ENCODE measurements at places on chromosomes 4 and X.

GRCh38 chr4:110198435-110199416, at the start of gene ELOVL6:
TSS of gene ELOVL6 (minus strand) at chr4:110198615. CDS start at chr4:110198335, 280 bp downstream.
- DNase-seq = peak; percentile 14

- DNase-seq = no peak
These were observed 147.5 kb downstream of the TSPAN5 start for GRCh38 chr4:98510757-98511517.

DNA sequence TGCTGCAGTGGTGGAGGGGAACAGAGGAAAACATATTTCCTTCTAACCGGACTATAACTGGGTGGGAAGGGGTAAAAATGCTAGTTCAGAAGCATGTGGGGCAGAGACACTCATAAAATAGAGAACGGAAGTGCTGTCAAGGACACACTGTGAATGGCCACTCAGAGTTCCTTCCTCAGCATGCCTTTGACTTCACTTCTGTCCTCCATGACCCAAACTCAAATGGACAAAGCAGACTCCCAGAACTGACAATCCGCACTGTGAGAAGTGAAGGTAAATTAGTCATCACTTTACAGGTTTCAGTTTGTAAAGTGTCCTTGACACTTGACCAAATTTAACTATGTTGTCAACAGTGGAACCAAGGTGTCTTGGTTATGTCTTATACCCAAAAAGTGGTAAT, 30.2 kb upstream of the ELF2 start:
- DNase-seq = no peak

DNA sequence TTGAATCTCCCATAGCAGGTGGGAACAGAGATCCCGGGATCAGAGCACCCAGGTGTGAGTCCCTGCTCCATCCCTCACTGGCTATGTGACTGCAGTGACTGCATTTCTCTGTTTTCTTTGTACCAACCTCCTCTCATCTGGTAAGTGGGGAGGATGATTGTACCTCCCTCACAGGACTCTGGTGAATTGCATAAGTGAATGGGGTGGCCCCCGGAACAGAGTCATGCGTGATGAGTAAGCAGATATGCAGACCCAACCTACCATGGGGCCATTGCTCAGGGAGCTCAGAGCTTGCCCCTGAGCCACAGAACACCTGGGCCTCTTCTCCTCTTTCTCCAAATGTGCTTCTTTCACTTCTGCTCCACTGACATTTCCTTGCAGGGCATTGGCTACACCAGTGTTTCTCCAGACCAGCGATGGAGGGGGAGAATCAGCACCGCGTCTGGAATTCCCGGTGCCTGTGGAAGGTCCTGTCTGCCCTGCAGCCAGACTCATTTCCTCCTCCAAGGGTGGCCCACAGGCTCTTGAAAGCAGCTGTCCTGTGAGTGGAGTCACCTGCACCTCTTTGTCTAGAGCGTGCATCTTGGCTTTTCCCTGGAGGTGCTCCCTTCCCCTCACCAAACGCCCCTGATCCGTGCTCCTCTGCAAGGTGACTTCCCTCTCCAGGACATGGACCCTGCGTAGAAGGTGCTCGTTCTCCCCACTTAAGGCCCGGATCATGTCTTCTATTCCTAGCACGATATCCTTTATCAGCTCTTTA, 30.0 kb downstream of the C4orf50 start:
- no peak for DNase-seq

- no peak for DNase-seq
These were observed 2.6 kb downstream of the CNOT6L start for GRCh38 chr4:77816546-77816945.

GRCh38 chr4:84582988-84583875, at the start of gene CDS1:
TSS of gene CDS1 (plus strand) at chr4:84583127. CDS start at chr4:84583402, 275 bp downstream.
- DNase-seq = peak; percentile 8

- DNase-seq = no peak
These were observed 5.8 kb downstream of the FGFRL1 start for GRCh38 chr4:1017211-1017610.

- DNase-seq = no peak
These were observed 42.8 kb downstream of the CUL4B start for GRCh38 chrX:120517936-120518335.

GRCh38 chr4:26663888-26664287, 80.0 kb downstream of the TBC1D19 start:
- no peak for DNase-seq

DNA sequence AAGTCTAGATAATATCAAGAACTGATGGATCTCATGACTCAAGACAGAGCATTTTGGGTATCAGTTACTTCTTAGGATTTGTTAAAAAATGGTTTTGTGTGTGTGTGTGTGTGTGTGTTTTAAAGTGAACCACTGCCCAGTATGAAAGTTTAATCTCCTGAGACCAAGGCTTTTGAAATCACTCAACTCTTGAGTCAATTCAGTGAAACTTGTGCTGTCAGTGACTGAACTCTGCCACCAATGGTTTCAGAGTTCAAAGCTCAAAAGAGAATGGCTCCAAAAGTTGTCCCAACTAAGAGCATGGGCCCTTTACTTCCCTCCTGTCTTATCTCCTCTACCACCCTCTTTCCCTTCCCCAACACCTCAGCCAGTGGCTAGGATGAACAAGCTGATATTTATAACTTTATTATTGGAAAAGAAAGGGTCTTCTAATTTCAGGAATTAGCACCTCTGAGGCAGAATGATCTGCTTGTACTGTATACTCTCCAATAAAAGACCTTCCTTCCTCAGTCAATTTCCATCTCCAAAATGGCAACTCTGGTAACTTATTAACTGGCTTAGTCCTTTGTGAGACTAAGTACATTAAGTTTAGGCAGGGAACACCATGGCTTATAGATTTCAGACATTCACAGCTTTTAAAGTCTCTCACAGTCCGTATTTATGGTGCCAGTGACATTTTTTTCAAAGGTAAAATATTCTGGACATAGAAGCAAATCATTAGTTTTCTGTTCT, 152.2 kb downstream of the REPS2 start:
- DNase-seq = no peak

- DNase-seq = no peak
These were observed 44.0 kb upstream of the SCD5 start for GRCh38 chr4:82842593-82842992.

DNA sequence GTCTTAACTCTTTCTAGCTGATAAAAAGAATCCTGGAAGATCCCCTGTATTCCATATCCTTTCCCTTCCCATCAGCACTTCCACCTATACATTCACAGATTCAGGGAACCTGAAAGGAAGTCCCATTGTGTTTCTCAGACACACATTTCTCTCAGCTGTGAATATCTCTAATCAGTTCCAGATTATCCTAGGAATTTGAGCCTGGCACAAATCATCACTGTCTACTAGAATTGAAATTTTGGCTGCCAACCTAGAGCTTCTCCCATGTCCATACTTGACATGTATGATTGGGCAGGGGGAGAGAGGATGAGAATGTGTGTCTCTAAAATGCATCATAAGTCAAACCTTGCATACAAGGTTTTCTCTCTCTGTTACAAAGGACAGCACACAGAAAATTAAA, 53.1 kb downstream of the NDST3 start:
- DNase-seq = no peak

DNA sequence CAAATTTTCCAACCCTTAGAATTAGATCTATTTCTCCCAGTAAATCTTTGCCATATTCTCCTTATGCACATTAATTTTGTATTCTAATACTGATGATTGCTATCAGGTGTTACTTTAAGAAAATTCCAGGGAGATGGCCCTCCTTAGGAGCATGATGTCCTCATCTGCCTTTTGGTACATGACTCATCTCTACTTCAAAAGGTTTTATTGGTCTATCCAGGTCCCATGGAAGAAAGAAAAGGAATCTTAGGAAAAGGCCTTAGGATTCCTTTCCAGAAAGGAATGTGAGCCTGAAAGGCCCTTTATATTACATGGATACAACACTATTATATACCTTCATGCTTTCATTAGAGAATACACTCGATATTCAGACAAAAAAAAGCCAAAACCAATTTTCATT, 968.2 kb downstream of the STIM2 start:
- no peak for DNase-seq

DNA sequence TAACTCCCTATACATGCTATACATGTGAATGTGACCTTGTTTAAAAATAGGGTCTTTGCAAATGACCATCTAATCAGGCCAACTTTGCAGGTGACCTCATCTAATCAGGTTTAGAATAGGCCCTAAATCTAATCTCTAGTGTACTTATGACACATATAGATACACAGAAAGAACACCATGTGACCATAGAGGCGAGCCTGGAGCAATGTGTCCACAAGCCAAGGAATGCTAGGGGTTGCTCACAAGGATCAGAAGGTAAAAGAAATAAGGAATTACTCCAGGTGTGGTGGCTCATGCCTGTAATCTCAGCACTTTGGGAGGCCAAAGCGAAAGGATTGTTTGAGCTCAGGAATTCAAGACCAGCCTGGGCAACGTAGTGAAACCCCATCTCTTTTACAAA, 9.6 kb upstream of the C4orf36 start:
- no peak for DNase-seq

DNA sequence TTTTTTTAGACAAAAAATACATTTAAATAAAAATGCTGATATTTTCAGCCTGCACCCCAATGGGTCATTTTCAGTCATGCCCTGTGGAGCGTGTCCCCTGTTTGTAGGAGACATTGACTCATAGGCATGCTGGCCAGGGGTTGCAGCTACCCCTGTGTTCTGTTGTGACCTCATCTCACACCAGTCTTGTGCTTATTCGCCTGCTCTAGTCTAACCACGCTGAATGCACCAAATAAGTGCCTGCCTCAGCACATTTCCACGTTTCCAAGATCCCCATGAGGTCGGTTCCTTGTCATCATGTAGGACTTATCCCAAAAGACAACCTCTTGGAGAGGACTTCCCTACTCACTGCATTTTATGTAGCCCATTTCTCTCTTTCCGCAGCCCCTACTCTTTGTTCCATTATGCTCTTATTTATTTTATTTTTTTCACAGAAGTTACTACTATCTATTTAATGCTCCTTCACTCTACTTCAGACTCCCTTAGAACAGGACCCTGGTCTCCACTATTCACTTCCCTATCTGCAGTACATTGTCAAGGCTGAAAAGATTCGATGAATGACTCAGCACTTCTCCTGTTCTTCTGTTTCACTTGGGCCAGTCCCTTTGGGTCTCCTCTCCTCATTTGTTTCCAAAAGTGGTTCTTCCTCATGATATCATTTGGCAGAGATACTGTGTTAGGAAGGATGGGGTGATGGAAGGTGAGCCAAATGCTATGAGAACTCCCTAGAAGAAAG, 109.7 kb downstream of the MSL3 start:
- DNase-seq = no peak

DNA sequence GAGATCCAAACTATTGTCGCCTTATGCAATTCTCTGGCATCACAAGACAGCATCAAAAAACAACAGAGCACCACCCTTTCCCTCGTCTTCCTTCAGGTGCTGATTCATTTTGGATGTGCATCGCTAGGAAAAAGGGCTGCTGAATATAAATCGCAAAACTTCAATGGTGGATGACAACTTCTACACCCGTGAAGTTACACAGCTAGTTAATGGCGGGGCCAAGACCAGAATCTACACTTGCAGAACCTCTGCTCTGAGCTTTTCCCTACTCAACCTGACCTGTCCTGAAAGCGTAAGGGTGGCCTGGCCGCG, 674 bp downstream of the GNPDA2 start:
- DNase-seq = no peak

- no peak for DNase-seq
These were observed 19.6 kb downstream of the TMEM31 start for GRCh38 chrX:103730147-103730795.

DNA sequence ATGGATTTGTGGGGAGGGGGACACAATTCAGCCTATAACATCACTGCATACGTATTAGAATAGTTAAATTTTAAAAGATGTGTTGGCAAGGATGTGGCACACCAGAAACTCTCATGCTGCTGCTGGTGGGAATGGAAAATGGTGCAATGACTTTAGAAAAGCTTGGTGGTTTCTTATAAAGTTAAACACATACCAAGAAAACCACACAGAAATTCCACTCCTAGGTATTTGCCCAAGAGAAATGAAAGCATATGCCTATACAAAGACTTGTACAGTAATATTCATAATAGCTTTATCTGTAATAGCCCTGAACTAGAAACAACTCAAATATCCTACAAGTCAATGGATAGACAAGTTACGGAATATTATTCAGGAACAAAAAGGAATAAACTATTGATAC, 71.3 kb upstream of the PDHA1 start:
- no peak for DNase-seq

- DNase-seq = no peak
These were observed 177.3 kb downstream of the FRMPD4 start for GRCh38 chrX:12315526-12315925.

DNA sequence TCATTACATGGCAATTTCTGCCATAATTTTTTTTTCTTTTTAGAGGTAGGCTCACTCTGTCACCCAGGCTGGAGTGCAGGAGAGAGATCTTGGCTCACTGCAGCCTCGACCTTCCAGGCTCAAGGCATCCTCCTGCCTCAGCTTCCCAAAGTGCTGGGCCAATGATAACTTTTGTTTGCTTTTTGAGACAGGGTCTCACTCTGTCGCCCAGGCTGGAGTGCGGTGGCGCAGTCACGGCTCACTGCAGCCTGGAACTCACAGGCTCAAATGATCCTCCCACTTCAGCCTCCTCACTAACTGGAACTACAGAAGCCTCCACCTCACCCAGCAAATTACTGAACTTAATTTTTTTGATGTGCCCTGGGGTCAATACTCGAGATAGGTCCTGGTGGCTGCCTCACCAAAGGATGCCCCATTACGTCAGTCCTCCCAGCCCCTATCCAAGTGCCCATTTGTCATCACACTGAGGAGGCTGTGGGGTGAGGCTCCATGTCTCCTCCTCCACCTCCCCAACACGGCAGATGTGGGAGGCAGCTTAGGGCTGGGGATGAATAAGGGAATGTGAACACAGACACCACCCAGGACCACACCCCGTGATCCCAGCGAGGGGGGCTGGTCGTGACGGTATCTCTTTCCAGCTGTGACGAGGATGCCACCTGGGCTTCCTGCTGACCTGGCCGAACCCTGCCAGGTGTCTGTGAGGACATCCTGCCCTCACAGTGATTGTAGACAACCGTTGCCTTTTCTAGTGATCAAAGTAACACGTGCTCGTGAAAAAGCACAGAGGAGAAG, 12.4 kb upstream of the NKX1-1 start:
- DNase-seq = no peak

- DNase-seq = no peak
These were observed 242.9 kb downstream of the IQCM start for GRCh38 chr4:149572716-149573115.

DNA sequence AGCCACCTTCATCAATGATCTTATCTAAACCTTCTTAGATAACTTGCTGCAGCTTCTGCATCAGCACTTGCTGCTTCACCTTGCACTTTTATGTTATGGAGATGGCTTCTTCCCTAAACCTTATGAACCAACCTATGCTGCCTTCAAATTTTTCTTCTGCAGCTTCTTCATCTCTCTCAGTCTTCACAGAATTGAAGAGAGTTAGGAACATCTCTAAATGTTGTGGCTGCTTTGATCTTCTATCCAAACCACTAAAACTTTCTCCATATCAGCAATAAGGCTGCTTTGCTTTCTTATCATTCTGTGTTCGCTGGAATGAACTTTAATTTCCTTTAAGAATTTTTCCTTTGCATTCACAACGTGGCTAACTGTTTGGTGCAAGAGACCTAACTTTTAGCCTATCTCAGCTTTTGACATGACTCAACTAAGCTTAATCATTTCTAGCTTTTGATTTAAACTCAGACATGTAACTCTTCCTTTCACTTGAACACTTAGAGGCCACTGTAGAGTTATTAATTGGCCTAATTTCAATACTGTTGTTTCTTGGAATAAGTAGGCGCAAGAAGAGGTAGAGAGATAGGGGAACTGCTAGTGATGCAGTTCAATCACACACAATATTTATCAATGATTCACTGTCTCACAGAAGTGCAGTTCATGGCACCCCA, 36.1 kb upstream of the CORIN start:
- DNase-seq = no peak
